ENCODE measurements at places on chromosomes 1 and 21.

DNA sequence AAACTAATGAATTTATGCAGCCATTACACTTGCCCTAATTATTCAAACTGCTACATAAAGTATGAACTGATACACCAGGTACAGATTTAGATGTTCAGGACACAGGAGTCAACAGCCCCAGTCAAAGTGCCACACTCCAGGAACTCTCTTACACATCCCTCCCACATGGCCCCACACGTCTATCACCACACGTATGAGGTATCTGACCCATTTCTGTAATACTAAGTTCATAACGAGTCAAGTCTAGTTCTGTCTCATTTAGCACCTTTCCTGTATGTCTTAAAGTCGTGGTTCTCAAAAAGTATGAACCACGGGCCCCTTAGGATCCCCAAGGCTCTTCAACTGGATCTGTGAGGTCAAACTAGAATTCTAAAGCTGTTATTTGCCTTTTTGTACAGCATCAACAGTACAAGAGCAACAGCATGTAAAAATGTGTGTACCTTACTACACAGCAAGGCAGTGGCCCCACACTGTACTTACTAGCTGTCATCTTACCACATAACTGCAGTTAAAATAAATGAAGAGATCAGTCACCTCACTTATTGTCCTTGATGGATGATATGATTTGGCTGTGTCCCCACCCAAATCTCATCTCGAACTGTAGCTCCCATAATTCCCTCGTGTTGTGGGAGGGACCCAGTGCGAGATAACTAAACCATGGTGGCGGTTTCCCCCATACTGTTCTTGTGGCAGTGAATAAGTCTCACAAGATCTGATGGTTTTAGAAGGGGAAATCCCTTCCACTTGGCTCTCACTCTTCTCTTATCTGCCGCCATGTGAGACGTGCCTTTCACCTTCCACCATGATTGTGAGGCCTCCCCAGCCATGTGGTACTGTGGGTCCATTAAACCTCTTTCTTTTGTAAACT is 42.6 kb downstream of the SIPA1L2 start:
- no peak for DNase-seq

- DNase-seq: no peak
Measured at GRCh38 chr1:206737729-206738201, 32.8 kb upstream of the IL19 start.

GRCh38 chr1:173733912-173734311 is 19.1 kb downstream of the KLHL20 start:
- no peak for DNase-seq

- no peak for DNase-seq
Measured at GRCh38 chr1:151368393-151369301, 3.9 kb downstream of the SELENBP1 start.

DNA sequence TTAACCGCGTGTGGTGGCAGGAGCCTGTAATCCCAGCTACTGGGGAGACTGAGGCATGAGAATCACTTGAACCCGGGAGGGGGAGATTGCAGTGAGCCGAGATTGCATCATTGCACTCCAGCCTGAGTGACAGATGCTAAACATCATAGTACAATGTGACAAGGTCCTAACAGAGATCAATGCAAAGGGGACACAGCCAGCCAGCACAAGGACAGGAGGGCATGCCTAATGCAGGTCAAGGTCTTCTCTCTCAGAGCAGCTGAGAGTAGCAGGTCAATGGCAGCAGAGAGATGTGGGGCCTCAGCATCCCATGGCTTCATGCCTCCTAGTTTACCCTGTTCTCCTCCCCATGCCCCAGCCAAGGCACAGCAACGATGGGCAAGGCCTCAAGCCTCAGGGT is 3.0 kb upstream of the SMIM11 start:
- no peak for DNase-seq

DNA sequence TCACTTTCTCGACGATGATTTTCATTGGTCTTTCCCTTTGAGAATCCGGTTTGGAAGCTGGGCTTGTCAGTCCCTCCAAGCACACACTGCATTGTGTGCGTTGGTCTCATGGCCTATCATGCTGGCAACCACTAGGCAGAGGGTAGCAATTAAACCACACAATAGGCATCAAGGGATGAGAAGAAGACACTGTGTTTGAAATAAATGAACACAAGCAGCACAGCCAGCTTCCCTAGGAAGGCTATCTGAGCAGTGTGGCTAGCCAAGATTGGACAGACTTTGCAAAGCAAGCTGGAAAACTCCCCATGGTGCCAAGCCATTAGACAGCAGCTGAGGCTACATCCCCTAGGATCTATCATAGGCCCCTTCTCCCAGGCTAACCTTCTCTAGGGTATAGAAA is 288.7 kb downstream of the NUF2 start:
- no peak for DNase-seq

- DNase-seq: no peak
Measured at GRCh38 chr21:41678016-41678923, 88.6 kb downstream of the RIPK4 start.

- no peak for DNase-seq
Measured at GRCh38 chr21:27464648-27465047, 497.8 kb upstream of the ADAMTS5 start.

DNA sequence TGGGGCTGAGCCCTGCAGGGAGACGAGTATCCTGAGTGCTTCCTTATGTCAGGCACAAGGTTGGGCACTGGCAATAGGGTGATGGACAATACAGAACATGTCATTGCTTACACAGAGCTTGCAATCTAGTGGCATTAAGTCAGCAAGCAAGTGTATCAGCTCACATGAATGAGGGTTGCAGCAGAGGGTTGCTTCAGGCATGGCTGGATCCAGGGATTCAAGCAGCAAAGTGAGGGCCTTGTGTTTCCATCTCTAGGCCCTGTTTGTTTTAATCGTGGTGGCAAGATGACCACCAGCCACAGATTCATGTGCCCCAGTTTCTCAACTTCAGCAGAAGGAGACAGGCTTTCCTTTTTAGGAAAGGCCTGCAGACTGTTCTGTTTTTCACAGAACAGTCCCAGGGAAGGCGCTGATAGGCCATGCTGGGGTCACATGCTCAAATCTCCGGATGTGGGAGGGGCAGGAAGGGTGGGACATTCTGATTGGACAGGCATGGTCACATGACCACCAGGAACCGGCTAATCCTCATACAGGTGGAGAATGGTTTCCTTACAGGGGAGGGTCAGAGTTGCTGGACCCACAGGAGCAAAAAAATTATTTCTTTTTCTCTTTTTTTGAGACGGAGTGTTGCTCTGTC is 14.4 kb downstream of the PLOD1 start:
- no peak for DNase-seq

- DNase-seq: no peak
Measured at GRCh38 chr1:214019499-214019898, 31.7 kb downstream of the PROX1 start.

DNA sequence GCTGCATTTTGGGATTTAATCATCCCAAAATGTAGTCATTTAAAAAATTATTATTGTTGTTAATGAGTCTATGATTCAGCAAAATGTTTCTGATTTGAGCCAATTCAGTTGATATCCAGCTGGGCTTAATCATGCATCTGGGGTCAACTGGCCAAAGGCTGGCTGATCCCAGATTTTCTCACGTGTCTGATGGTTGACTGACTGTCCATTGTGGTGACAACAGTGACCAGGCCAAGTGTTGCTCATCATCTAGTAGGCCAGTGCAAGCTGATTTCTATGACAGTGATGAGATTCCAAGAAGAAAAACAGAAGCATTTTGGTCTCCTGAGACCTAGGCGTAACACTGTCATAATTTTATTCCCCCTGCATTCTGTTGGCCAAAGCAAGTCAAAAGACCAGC is 80.1 kb upstream of the ZC3H11B start:
- DNase-seq: no peak

DNA sequence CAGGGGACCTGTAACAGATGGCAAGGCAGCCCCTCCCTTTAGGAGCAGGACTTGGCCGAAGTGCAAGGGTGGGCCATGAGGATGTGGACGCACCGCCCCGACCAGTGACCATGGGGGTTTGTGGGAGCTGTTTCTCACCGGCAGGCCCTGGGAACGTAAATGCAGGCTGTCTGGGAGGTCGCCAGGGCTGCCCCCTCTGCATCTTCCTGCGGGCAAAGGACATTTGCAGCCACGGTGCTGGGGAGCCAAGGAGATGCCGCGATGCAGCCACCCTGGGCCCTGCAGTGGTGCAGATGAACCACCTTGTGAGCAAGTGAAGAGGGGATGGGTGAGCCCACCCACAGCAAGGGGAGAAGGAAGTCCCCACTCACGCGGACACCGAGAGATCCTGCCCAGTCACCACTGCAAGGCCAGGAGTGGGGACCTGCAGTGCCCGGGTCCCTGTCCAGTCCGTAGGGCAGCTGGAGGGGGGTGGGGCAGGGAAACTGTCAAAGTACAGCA is 121.1 kb downstream of the SIK1 start:
- no peak for DNase-seq

DNA sequence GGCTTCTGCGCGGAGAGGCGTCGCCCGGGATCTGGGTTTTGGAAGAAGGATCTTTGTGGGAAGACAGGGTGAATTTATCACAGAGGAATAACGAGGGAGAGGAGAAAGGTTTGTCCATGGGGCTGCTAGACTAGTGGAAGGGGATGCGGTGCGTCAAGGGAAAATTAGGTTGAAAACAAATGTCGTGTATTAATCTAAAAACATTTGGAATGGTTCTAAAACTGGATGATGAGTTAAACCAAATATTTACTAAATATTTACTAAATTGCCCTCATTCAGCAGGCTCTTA is 647 bp downstream of the RO60 start:
- no peak for DNase-seq

- no peak for DNase-seq
Measured at GRCh38 chr1:81430955-81431623, 369.6 kb upstream of the ADGRL2 start.

DNA sequence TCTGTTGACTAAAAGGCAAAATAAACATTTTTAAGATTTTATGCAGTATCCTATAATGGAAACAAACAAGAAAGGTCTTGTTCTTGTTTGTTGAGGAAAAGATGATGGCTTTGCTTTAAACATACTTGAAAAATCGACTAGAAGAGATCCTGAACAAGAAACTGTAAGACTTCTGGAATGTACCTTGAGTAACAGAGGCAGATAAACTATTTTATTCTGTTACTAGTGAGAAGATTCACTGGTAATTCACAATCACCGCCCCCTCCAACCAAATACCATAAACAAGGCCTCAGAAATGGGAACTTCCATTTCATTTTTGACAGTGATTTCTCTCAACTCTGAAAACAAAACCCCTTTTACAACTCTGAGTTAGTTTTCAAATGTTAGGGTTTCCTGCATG is 18.1 kb downstream of the TSEN15 start:
- DNase-seq: no peak

GRCh38 chr1:118184739-118185083 is 317 bp downstream of the SPAG17 start:
- no peak for DNase-seq

DNA sequence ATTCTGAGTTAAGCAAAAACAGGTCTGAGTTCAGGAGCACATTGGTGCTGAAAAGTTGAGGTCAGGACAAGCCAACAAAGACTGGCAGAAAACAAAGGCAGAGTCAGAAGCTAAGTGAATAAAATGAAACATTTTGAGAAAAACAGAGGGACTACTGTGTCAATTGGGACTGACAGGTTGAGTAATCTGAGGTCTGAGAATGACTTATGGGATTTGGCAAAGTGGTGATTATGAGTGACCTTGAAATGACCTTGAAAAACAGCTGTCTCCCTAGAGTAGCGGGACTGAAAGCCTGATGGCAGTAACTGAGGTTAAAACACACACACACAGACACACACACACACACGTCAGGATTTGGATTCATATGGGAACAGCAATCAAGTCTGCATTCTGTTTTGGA is 8.8 kb upstream of the COG2 start:
- no peak for DNase-seq

GRCh38 chr1:88998716-88999115 is 6.3 kb upstream of the KYAT3 start:
- DNase-seq: no peak

GRCh38 chr1:14993414-14993813 is 160.1 kb upstream of the TMEM51 start:
- no peak for DNase-seq

DNA sequence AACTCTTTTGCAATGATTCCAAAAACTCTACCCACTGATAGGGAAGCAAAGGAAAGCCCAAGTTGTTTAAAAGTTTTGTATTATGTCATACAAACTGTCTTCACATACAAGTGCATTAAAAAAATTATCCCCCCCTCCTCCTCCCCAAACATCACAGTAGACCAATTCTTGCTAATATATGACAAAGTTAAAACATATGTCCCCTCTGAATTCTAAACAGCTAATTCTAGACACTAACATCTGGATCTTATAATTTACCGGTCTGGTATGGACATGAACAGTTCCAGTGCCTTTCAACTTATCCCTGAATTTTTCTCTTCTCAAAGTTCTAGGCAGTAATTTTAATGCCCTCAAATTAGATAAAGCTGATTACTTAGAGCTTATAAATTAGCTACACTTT is 13.4 kb downstream of the RIT1 start:
- no peak for DNase-seq
